ENCODE measurements at places on chromosomes 5 and 9.

GRCh38 chr9:36316611-36317317 is 58.5 kb upstream of the GNE start:
- DNase-seq = peak; percentile 61

- no peak for DNase-seq
These were observed 323.8 kb downstream of the TMEM167A start for GRCh38 chr5:82753374-82753773.

- DNase-seq = peak; percentile 91
These were observed 24.4 kb upstream of the GRPEL2 start for GRCh38 chr5:149320791-149321330.

DNA sequence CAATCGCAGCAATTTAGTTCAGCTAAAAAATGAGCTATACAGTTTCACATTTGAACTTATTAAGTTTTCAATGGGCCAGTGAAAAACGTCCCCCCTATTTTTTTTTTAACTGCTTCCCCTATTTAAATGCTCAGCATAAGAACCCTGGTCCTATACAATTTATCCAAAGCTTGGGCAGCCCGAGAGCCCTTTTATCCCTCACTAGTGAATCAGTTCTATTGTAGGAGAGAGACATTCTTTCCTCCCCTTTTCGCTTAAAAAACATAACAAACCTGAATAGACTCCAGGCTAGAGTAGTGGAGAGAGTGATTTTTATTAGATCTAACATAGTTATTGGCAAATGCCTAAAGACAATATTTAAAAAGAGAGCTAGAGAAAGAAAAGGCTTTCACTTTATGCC is 1.4 kb downstream of the LIX1 start:
- DNase-seq = no peak

GRCh38 chr9:103188781-103189350 is 193.7 kb downstream of the CYLC2 start:
- no peak for DNase-seq

DNA sequence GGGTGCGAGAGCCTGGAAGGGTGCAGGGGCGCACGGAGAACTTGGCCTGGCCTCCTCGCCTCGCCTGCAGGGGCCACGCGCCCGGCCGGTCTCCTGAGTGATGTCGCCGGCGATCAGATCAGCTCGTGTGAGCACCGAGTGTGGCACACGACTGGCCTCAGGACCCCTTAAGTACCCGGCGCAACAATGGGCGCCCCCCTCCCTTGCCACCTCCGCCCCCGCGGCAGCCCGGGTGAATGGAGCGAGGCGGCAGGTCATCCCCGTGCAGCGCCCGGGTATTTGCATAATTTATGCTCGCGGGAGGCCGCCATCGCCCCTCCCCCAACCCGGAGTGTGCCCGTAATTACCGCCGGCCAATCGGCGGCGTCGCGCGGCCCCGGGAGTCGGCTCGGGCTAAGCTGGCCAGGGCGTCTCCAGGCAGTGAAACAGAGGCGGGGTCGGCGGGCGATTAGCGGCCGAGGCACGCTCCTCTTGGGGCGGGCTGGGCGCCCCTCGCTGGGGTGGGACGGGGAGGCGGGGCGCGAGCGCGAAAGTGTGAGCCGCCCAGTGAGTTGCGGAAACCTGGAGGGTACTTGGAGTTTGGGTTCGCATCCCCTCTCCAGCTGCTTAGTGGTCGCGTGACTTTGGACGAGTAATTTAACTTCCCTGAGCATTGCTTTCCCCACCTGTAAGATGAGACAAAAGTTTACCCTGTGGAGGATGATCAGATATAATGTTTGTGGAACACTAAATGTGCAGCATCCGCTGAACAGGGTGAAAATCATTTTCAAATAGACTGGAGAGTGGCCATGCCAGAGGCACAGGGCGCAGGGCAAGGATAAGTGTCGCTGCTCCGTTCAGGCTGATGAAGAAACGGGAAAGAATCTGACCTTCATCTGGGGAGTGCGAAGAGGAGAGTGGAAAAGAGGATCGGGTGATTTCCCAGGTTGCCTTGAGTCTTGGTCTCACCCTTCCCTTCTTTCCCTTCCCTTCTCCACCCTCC is at the start of gene NEUROG1:
NEUROG1 (minus strand) TSS at position 145 of the 982 bp plus-strand sequence. CDS start 274 bp downstream, outside the sequence.
- no peak for DNase-seq

DNA sequence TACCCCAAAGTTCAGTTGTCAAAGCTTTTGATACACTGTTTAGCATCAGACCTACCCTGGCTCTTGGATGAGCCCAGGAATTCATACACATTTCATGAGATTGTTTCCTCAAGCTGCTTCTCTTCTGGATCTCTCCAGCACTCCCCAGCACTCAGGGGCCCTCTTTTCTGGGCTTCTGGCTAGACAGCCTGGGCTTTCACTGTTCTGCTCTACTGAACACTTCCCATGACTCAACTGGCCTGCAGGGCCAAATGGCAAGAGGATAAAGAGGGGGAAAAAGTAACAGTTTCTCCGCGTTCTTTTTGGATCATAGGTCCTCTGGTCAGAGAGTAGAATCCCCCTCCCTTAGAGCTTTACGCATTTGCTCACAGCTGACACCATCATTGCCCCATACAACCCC is 20.9 kb upstream of the LURAP1L start:
- no peak for DNase-seq

Data from astrocyte (in vitro differentiated cells and primary cell).